ENCODE measurements at places on chromosomes 12 and 14.

DNA sequence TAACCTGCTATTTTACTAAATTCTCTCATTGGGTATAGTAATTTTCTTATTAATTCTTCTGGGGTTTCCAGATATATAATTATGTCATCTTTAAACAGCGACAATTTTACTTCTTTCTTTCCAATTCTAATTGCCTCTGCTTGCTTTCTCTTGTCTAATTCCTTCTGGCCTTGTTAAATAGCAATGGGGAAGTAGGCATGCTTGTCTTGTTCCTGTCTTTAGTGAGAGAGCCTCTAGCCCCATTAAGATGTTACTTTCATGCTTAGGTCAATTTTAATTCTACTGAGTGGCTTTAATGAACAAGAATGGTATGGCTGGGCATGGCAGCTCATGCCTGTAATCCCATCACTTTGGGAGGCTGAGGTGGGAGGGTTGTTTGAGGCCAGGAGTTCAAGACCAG, 31.7 kb downstream of the LRTM2 start:
- no peak for DNase-seq

GRCh38 chr12:104457746-104458693, 1.3 kb downstream of the CHST11 start:
- DNase-seq, result no peak

DNA sequence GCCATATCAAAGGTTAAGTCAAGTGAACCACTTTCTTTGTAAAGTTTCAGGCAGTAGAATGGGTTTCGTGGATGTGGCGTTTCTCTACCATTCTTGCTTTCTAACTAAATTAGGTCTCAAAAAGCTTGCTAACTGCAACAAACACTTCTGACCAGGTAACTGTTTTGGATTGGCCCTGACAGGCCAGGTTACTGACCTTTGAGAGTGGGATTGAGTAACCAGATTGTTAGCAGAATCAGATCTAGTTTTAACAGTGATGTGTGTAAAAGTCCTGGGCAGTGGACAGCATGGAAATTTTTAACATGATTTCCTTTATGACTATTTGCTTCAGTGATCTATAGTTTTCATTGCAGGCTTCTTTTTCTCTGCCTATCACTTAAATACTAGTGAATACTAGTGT, 57.9 kb downstream of the TMTC3 start:
- DNase-seq, result no peak

GRCh38 chr12:38155526-38156496, 160.8 kb upstream of the ALG10B start:
- no peak for DNase-seq

DNA sequence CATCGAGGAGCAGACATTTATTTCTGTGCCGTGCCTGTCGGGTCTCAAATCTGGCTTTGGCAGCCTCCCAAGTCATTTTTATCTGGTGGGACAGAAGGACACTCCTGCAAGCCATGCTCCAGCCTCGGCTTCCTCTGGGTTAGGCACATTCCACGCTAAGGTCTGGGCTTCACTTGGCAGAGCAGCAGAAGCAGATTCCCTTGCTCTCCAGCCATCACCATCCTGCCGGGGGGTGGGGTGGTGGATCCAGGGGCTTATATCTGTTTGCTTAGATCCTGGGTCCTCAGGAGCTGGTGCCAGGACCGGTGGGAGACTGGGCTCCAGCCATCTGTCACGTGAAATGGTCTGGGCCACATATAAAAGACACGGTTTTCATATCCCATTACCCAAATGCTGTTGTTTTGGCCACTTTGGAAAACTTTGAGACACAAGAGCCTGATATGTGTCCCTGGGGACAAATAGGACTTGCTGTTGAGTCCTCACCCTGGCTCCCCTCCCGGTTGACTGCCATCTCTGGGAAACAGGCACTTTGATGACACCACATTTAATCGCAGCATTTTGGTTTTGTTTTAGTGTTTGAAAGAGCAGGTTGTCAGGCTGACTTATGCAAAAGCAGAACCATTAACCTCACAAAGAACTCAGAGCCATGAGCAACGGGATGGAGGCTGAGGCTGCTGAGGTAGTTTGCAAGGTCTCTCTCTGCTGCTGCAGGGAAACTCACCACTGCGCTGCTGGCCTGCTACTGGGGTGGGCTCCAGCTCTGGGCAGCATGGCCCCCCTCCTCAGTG, 69.6 kb upstream of the PRMT8 start:
- no peak for DNase-seq

DNA sequence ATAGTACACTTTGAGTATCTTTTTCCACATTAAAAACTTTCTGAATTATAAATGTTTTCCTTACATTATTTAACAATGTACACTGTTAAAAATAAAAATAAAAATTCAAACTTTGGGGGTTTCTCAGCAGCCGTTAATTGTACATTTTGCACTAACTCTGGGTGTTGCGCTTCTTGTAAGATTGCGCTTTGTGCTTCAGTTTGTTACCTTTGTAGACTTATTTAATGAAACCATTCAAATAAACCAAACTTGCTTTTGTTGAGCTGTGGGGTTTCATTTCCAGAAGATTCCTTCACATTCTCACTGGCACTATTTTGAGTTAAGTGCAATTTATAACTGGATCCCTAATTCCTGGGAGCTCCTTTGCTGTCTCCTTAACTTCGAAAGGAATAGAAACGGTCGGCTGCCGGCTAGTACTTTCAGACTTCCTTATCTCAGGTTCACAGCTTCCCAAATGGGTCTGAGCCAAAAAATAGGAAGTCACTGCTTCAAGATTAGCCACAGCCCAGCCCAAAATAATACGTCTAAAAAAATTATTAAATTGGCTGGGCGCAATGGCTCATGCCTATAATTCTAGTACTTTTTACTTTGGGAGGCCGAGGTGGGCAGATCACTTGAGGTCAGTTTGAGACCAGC, 38.2 kb downstream of the RAD52 start:
- no peak for DNase-seq

GRCh38 chr12:22491034-22491433, 53.3 kb downstream of the C2CD5 start:
- DNase-seq, result no peak

DNA sequence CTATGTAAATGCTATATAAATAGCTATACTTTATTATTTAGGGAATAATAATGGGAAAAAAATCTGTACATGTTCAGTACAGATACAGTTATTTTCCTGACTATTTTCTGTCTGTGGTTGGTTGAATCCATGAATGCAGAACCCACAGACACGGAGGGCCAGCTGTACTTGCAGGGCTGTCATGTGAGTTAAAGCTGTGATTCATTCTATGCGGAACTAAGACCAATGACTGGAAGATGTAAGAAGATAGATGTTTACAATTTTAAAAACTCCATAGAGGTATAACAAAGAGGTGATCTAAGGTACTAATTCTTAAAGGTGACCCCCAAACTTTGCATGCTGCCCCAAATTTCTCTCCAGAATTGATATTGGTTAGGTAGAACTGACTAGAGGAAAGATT, 14.6 kb downstream of the PCNX4 start:
- no peak for DNase-seq

DNA sequence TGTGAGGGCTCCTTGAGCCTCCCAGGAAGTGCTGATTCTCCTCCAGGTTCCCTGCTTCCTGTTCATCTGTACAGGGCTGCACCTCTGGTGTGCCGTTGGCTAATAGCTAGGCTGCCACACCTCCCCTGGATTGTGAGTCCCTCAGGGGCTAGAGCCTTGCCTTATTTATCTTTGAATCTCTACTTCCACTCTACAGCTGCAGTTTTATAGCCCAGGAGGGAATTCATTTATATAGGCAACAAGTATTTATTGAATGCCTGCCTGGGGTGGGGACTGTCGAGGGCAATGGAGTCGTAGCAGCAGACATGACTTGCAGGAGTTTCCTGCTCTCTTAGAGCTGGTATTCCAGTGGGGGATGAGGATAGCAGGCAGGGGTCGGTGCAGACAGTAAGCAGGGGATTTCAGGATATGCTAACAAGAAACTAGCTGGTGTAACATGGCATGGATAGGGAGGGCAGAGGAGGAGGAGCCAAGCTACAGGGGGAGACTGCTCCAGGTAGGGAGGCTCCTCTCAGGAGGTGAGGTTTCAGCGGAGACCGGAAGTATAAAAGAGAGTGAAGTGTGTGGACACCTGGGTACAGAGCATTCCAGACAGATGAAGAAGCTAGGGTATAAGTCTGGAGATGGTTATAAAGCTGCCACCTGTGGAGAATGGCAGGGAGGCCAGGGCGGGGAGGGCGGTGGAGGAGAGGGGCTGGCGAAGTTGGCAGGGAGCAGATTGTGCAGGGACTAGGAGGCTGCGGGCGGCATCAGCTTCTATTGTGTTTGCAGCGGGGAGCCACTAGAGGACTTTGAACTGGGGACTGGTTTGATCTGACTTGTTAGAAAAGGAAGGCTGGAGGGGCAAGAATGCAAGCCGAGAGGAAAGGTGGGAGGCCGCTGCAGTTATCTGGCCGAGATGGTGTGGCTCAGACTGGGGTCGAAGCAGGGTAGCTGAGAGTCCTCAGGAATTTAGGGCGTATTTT, 17.2 kb downstream of the USP30 start:
- no peak for DNase-seq

- peak; percentile 87 for DNase-seq
Observed at GRCh38 chr12:122023339-122024131, 1.9 kb downstream of the BCL7A start.

DNA sequence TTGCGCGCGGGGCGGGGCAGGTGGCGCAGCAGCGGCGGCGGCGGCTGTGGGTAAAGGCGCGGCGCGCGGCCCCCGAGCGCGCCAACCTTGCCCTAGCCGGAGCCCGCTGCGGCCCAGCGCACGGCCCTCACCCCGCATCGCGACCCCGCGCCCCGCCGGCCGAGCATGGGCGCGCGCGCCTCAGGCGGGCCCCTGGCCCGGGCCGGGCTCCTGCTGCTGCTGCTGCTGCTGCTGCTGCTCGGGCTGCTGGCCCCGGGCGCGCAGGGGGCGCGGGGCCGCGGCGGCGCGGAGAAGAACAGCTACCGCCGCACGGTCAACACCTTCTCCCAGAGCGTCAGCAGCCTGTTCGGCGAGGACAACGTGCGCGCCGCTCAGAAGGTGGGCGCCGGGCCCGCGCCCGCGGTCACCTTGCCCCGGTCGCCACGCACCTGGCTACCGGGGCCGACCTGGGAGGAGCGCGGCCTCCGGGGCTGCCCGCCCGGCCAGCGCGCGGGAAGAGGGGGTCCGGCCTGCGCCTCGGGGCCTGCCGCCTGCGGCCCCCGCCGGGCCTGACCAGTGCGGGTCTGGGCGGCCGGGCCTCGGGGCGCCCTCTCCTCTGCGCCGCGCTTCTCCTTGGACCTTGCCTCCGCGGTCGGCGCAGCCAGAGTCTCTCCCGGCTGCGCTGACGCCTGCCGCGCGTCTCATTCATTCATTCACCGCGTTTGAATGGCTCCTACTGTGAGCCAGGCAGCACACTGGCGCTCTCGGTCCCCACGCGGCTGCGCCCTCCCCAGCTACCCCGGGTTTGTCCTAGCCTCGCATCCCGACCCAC, at the start of gene BRI3BP:
Gene BRI3BP, plus strand, starts transcription at position 20 of the 811 bp plus-strand sequence. Its CDS starts 146 bp downstream, at position 166.
- DNase-seq, result peak; percentile 60

GRCh38 chr12:29795715-29796114, 12.0 kb upstream of the TMTC1 start:
- DNase-seq, result peak; percentile 20

DNA sequence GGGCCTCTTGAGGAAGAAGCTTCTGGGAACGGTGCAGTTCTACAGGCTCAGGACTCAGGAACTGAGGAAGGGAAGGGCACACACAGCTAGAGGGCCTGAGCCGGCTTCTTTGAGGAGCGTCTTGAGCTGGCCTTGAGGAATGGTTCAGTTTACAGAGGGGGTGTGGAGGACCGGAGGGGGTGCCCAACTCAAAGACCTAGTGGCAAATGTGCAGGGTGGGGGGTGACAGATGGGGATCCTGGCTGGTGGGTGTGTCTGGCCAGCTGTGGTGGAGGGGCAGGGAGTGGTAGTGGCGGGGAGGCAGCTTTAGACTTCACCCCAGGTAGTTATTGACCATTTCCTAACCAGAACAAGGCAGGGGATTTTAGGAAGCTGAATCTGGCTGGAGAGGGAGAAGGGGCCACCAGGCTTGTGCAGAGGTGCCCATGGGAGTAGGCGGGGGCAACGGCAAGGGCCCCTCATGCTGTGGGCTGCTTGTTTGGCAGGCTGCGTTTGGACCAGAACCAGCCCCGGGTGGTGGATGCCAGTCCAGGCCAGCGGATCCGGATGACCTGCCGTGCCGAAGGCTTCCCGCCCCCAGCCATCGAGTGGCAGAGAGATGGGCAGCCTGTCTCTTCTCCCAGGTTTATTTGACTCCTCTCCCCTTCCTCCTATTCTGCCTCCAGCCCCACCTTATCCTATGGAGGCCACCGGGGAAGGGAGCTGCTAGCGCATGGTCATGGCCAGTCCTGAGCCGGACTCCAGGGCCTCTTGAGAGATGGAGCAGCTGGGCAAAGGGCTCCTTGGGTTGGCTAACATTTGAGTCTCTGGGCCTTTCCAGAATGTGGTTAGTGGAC, 27.8 kb downstream of the PAPLN start:
- no peak for DNase-seq

DNA sequence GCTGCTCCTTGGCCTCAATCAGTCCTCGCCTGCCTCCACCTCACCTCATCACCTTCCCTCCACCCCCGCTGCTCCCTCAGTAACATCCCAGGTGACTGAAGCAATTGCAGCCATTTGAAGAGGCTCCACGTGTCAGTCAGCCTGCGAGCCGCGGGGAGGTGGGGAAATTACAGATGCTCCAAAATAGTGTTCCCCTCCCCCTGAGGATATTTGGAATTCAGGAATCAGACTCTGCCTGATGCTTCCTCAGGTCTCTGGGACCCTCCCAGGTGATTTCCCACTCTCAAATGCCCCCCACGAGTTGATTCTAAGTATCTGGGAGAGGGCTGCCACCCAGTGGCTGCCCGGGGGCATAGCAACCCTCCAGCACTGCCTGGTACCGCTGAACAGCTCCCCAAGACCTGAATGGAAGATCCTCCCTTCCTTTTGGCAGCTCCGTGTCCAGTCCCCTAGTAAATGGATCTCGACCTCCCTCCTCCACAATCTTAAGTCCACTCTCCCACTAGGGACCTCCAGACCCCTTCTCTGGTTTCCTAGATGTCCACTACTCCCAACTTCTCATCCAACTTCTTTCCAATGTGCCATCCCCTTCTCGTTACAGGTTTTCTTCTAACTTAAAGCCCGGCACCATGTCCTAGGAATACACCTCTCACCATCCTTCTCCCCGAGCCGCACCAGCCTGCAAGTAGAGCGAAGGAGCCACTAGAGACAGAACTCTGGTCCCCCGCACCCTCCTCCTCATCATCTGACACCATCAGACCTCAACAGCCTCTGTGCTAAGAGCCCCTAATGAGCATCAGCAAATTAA, 1.4 kb upstream of the ASIC1 start:
- peak; percentile 71 for DNase-seq

DNA sequence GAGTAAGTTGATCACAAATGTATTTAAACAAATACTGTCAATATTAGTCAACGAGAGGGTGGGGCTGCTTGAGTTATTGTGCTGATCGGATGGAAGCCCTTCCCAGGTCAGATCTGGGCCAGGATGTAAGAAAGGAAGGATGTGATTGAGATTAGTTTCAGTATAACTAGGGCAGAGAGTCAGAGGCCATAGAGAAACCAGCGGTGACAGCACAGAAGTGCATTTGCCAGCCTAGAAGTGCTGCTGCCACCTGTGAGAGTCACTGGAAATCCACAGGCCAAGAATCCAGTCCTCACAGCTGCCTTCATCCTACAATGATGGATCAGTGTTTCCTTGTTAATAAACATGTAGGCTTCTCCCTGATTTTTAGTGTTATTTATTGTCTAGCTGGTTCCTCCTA, 9.8 kb upstream of the FERMT2 start:
- no peak for DNase-seq
